Tracheal epithelial cell (primary cell): ENCODE measurements at places on chromosomes 1 and 21. TPM values are rescaled to one million over a fixed set of nuclear protein-coding genes. Genes with fewer than 3 reads are reported as not detected.

Gene DCDC2B
- total RNA-seq: under 0.01 TPM in 1 of 2 replicates, not detected in the other

Gene ERICH3
- under 0.01 TPM in 1 of 2 replicates, not detected in the other for total RNA-seq

Gene F13B
- not detected in 2 replicates for total RNA-seq

Gene GPR25
- not detected in 2 replicates for total RNA-seq

Gene OR2T2
- total RNA-seq: not detected in 2 replicates

Gene LCE1D
- not detected in 2 replicates for total RNA-seq

Gene HTR6
- total RNA-seq: not detected in 2 replicates

Gene PPIAL4G
- not detected in 2 replicates for total RNA-seq

Gene TRIM62
- total RNA-seq: 1.1 and 1.7 TPM in 2 replicates

Gene KCNQ4
- total RNA-seq: 0.48 TPM in 1 of 2 replicates, not detected in the other

Gene BCAN
- total RNA-seq: not detected in 2 replicates

Gene TRIM67
- total RNA-seq: not detected in 2 replicates

Gene CYP4X1
- 0.21 TPM in 1 of 2 replicates, not detected in the other for total RNA-seq

Gene CLCA4
- total RNA-seq: 0.96 and 6.8 TPM in 2 replicates

Gene TRNP1
- total RNA-seq: 26.0 and 42.2 TPM in 2 replicates

Gene PRR9
- not detected in 2 replicates for total RNA-seq

Gene OR2W3
- total RNA-seq: not detected in 2 replicates
